ENCODE measurements at places on chromosomes 16 and 17. TPM values are rescaled to one million over a fixed set of nuclear protein-coding genes. Genes with fewer than 3 reads are reported as not detected.

Gene CDC27
- total RNA-seq: 151 TPM

DNA sequence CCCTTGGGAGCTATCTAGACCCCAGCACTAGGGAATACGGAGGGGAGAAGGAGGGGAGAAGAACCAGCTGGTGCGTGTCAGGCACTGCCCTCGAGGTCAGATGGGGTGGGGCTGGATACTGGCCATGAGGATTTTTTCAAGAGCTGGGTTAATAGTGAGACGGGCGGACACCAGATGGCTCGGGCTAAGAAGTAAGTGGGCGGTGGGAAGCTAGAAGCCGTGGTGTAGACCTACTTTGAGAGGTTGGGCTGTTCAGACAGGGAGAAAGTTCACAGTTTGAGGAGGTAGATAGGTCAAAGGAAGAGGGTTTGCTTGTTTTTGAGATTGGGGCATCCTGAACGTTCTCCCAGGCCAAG lies 303.8 kb downstream of the SEC14L1 start:
- DNase-seq: peak; percentile 41

DNA sequence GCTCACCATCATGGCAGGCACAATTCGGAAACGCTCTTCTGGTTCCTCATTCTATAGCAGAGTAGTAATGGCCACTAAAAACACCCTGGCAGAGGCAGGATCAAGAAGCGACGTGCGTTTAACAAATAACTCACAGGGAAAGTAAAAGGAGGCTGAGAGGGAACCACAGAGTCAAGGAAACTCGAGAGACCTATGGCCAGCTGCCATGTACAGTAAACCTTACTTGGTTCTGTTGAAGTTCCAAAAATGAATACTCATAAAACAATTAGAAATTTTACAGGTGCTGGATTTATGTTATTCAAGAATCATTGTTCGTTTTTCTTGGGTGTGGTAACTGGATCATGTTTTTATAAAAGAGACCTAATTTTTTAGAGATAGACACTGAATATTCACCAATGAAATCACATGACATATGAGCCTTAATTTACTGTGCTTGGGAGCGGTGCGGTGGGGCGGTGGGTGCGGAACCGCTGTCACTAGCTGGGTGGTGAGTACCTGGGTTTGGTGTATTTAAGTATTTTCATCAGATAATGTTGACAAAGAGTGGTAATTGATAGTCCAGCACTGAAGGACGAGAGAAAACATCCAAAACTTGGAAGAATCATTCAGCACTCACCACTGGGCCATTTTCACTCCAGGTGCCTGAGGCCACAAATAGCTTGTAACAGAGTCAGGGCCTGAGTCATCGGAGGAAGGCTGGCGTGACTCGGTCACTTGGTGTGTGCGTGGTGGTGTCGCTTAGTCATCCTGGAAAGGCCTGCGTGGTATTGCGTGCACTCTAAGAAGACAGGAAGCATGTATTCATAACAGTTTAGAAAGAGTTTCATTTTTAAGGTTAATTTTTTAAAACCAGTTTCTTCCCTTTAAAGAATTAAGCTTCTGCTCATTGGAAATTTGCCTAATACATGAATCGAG lies 135.4 kb upstream of the CHMP6 start:
- peak; percentile 99 for DNase-seq

GRCh38 chr17:50311483-50311882 lies 34.4 kb upstream of the XYLT2 start:
- no peak for DNase-seq

All from astrocyte (in vitro differentiated cells and primary cell).